ENCODE measurements at places on chromosomes 3 and 15.

DNA sequence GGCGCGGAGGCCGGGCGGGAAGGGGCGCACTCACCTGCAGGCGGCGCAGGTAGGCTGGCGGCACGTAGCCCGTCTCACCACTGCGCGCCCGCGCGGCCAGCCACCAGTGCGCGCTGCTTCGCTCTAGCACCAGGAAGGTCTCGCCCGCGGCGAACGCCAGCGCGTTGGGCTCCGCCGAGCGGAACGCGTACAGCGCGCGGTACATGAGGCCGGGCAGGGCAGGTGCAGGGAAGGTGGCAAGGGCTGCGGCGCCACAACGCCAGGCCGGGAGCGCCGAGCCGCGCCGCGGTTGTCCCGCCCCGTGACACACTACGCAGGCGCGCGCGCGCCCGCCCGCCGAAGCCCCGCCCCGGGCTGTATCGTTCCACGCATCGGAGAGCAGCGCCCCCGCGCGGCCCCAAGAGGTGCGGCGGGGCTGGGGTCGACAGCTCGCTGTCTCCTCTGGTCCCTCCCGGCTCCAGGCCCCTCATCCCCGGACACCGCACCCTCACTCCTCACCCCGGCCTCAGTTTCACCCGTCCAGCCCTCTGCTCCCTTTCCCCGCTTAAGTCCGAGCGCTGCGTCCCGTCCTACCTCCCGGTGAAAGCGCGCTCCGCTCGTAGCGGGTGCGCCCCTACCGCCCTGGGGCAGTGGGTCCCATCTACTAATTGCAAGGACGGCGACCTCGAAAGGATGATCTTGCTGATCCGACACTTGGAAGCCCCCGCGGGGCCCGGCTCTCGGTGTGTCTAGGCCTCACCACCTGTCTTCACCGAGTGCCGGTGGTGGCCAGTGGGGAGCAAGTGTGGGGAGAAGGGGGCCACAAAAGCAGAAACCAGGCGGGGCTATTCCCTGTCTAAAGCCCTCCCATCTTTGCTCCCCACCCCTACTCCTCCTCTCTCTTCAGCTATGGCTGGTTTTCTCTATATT is at the start of gene NCKIPSD:
NCKIPSD (minus strand) TSS at position 313 of the 909 bp plus-strand sequence; CDS start at position 205, 108 bp downstream.
- peak; percentile 88 for DNase-seq

DNA sequence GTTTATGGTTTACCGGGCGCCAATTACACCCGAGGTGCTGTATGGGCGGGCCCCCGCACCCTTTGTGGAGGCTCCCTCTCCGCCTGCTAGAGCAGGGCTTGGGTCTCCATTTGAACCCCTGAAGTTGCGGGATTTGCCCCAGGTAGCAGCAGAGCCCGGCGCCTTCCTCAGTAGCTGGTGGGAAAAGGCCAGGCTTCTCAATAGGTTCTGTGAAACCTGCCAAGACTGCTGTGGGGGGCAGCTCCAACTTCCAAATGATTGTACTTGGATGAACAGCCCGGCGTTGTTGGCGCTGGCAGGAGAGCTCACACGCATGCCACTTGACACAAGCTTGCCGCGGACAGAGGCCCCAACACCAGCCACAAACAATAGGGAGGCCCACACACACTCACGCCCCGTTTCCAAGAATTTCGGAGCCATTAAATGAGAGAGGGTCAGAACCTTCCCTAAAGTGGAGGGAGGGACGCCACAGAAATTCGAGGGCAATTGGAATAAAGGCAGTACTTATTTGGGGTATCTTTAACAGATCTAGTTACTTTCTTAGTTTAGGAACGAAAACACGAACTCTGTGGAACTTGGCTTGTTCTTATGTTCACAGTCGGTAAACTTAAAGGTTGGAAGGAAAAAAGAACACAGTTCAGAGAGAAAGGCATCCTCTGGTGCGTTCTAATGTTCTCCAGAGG is 1.4 kb downstream of the EPHB3 start:
- DNase-seq, result no peak

- DNase-seq, result no peak
Measured at GRCh38 chr3:64046996-64047594, 23.8 kb upstream of the PSMD6 start.

DNA sequence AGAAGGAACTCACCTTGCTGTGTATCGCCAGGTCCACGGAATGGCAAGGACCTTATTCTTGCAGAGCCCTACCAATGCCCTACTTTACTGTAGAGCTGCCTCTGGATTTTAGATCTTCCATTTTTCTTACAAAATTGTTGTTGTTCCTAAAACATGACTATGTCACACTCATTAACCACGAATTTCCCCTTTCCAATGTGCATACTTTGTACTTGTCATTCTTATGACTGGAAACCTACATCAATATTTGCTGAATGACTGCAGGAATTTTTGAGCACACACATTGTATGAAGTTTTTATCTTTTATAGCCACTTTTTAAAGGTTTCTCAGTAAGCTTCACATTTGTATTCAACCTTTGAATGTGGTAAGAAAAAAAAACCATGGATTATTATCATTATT is 35.9 kb upstream of the CMSS1 start:
- no peak for DNase-seq

DNA sequence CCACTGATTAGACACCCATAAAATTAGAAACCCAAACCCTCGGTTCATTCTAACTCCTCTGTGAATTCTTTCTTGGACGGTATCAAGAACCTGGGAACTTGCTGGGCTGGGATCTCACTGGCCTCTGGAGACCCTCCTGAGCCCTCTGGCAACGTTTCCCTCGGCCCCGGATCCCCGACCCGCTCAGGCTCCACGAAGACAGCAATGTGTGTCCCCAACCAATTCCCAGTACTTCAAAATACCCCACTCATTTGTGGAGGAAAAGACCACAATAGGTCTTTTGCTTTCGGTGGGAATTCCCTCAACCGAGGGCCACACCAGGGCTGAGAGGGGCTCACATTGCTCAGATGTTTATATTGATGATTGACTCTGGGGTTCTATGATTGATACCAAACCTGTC is 117.9 kb upstream of the PRR20G start:
- DNase-seq, result no peak

DNA sequence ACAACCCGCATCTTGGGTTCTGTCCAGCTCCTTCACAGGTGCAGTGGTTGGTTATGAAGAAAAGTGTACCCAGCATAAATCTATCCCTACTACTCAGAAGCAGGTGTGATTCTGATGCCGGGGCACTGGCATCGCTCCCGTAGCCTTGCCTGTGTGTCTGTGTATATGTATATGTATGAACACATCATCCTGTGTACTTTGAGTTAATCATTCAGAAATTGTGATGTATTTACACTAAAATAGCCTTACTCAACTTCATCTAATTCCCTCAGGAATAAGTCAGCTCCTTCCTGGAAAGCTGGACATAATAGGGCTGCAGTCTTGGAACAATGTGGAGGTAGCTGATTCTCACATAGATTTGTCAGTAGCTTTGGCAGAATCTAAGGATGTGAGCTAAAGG is 6.7 kb upstream of the ZBED2 start:
- no peak for DNase-seq

DNA sequence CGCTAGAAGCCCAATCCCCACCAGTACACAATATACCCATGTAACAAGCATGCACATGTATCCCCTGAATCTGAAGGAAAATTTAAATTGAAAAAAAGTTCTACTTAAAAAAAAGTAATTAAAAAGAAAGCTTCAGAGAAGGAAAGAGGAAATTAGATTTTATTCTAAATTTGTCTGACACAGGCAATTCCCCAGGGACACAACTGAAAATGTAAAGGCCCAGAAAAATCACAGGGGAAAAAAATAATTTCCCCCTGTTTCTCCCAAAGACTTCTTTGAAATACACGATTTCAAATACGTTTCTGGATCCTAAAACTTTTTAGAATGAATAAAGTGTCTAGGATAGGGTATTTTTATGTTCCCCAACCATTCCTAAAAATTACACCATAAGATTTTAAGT is 42.9 kb downstream of the SEMA5B start:
- DNase-seq, result no peak

DNA sequence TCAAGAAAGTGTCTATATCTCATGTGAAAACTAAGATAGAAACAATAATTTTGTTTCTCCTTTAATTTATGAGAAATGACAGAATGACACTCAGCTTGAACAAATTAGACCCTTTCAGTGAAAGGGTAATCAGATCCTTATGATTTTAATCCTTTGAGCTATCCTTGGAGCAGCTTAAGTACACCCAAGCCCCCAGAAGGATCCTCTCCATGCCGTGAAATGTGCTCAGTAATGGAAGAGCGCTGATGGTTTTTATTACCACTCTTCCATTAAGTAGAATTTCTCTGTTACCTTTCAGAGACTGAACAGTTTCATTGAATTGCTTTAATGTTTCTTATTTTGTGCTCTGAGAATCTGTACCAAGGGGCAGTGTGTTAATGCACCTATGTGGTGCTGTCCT is 54.3 kb downstream of the HMG20A start:
- no peak for DNase-seq

- no peak for DNase-seq
Measured at GRCh38 chr3:53646723-53647122, 152.3 kb downstream of the CACNA1D start.

- DNase-seq, result no peak
Measured at GRCh38 chr3:65776494-65776893, 262.2 kb downstream of the MAGI1 start.

DNA sequence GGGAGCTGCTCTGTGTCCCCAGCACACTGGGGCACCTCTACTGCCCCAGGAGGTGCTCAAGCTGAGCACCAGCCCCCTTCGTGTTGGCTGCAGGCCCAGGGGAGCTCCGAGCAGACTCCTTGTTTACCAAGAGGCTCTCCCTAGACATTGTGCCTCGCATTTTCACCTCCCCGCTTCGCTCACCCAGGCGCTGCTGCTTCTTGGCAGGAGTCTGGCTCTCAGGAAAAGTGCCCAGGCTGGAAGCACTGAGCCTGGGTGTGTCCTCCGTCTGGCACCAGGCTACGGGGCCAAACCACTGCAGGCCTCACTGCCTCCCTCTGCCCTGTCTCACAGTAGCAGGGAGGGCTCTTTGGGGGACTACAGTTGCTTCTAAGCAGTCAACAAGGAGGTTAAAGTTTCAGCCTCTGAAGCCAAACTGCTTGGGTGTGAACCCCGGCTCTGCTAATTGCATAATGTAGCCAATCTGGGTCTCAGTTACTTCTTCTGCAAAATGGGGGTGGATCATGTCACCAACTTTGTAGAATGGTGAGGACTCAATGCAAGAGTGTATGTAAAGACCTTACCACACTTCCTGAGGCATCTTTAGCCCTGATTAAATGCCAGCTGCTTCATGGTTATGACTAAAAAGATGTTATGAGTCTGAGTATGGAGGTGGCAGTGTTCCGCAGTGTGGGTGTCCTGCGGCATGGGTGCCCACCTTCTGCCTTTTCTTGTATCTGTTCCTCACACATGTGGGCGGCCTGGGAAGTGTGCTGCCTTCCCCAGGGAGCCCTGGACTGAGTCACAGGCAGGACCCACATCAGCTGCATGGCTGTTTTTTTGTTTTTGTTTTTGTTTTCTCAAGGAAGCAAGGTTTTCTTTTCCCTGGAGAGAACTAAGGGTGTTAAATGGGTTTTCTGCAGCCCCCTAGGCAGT is 88.9 kb downstream of the CLSTN2 start:
- no peak for DNase-seq

- no peak for DNase-seq
Measured at GRCh38 chr3:146130881-146131371, 30.1 kb downstream of the PLOD2 start.

GRCh38 chr3:101938262-101938847 is 89.0 kb downstream of the NFKBIZ start:
- no peak for DNase-seq

DNA sequence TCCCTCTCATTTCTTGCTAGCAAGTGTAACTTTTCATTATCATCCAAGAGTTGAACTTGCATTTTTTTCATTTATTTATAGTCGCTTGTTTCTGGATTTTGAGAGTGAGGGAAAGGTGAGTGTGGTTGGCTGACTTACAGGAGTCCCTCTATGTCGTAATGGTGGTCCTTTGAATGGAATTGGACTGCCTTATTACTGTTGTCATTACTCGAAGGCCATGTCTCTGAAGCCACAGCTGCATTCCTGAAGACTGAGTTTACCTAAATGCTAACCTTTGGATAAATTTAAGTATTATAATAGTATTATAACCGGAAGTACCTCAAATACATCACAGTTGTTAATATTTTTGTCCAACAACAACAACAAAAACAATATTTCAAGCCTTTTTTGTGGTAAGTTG is 488.9 kb downstream of the GABRG3 start:
- DNase-seq, result no peak

DNA sequence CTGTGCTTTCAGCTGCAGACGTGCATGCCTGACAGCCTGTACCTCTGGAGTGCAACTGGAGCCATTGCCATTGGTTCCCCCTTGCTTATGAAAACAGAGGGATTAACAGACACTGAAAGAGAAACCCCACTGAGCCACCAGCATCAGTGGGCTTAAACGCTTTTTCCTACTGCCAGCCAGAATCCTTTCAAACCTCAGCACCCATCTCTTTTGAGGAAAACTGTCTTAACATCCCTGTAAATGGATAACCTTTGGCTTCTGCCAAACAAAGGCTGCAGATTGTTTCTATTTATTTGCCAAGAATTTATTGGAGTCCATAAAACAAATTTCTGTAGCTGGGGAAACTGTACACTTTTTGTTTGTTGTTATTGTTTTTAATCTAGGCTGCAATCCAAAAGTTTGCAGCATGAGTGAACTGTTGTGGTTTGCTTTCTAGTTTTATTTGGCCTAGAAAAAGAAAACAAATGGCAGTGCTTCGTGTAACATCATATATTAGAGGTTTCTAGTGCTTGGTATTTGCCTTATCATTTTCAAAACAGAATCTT is 369.2 kb upstream of the IL12A start:
- no peak for DNase-seq

DNA sequence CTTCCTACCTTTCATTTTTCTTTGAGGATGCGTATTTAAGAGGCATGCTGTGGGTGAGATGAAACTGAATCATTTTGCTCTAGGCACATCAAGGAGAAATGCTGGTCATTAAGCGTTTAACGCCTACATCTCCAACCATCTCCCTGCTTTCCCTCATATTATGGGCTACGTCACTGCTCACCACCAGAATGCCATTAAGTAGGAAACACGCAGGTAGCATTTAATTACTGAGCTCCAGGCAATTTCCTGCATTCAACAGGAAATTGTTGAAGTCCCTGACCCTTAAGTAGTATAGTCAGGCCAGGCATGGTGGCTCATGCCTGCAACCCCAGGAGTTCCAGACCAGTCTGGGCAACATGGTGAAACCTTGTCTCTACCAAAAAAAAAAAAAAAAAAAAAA is 66.1 kb downstream of the CHSY1 start:
- no peak for DNase-seq

- DNase-seq, result no peak
Measured at GRCh38 chr15:69990566-69991421, 106.9 kb downstream of the TLE3 start.
